ENCODE measurements at places on chromosomes 12 and 14.

- DNase-seq, result no peak
Observed at GRCh38 chr12:43806737-43807072, 588 bp upstream of the TWF1 start.

DNA sequence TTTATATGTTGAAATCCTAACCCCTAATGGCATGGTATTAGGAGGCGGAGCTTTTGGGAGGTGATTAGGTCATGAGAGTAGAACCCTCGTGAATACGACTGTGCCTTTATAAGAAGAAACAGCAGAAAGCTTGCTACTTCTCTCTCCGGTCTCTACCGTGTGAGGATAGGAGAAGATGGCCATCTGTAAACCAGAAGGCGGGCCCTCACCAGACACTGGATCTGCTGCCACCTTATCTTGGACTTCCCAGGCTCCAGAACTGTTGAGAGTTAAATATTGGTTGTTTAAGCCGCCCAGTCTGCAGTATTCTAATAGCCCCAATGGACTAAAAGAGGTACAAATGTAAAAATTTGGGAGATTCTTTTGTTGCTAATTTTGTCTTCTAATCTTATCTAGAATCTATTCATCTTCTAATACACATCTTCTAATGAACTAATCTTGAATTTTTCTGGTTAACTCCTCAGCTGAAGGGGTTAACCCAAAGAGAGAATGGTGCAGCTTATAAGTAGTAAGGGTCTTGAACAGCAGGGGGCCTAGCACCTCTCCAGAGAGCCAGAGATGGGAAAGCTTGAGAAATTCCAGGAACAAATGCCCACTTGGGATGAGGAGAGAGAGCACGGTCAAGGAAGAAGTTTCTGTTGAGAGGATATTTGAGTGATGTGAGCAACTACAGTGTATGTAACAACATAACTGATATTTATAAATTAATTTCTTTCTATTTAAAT lies 264.0 kb upstream of the GRIP1 start:
- DNase-seq, result no peak

DNA sequence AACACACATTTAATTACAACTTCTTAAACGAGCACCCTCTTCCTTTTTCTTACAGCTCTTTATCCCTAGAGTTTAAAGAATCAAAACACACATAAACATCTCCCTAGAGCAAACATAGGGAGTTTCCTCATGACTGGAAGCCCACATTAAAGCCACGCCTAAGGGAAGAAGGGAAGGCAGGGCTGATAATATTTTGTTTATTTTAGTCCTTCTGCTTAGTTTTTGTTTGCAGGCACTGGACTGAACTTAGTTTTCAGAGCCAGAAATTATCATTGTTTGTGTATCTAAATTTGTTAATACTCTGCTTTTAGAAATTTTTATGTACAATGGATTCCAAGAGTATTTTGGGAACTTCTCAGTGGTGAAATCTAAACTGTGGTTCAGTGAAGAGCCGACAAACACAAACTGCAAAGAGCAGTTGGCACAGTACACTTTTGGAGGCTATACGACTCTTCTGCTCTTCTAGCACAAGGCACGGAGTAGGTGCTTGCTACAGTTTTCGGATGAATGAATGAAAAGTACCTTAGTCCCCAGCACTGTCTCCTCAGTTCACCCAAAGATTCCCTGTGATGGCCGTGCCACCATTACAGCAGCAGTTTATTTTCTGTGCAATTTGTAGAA lies 17.6 kb upstream of the AMIGO2 start:
- DNase-seq, result no peak

GRCh38 chr14:69769623-69770022 lies 2.7 kb downstream of the SRSF5 start:
- no peak for DNase-seq

DNA sequence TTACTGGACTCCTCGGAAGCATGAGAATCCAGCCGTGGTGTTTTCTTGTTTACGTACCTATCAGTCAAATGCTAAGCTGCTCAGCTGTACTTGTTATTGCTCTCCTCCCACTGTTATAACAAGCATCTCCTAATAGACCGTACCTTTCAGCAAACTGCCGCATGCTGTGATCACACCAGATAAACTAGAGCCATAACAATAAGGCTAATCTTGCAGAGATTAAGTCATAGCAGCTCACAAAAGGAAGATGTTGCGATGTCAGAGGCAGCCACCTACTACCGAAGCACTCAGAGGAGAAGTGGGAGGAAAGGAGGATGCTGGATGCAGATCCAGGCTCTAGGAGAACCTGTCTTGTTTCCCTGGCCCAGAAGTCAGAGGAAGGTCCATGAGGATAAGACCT lies 196.0 kb downstream of the GALC start:
- no peak for DNase-seq

All from stimulated activated CD8-positive, alpha-beta memory T cell treated with anti-CD3 and anti-CD28 coated beads, Interleukin-4, amount 100 ng/mL, for 48 hours (primary cell).